ENCODE measurements at places on chromosomes 4 and X. TPM values are rescaled to one million over a fixed set of nuclear protein-coding genes. Genes with fewer than 3 reads are reported as not detected.

DNA sequence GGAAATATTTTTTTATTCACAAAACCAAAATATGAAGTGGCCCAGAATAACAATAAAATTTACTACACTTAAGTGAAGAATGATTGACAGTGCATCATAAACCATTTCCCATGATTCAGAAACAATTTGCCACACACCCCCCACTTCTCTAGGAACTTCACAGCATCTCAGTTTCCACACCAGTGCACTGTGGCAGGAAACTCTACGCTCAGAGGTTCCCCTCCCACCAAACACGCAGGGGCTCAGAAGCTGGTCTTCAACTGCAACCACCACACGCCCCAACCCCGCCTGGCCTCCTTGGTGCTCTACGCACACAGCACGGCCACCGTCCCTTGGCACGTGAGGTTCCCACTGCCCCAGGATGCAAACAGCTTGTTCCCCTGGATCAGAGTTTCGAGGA is 63.7 kb downstream of the ZFYVE28 start:
- H3K27ac ChIP-seq = no peak overlapping the region
- no peaks in the 10 kb centered on the region for H3K4me1 ChIP-seq
- H3K4me3 ChIP-seq = no peak overlapping the region
- peaks cover 9% of the 10 kb centered on the region for H3K27me3 ChIP-seq
- DNase-seq = no peak

DNA sequence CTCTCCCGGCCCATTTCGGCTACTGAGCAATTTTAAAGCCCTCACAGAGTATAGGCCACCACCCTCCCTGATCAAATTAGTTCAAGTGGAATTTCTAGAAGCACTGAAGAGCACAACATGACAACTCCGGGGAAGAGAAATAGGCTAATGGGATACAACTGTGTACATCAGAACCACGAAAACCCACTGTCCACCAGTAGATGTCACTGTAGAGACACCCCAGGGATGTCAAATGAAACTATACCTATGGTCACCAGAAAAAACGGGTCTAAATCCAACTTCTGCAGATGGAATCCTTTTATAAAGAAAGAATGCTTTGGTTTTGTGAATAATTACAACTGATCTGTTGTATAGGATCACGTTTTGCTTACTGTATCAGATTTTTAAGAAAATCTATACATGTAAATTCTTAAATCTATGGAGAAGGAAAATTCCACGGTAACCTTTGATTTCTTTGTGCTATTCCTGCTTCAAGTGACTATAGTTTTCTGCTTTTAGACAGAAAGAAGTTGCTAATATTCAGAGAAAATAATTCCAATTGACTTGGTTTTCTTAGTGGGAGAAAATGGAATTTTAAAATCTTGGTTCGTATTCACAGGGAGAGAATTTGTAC is 29.5 kb upstream of the MAP3K15 start:
- peak; percentile 60 for DNase-seq
- no peak overlapping the region for H3K4me3 ChIP-seq
- no peak overlapping the region for H3K27ac ChIP-seq
- no peaks in the 10 kb centered on the region for H3K27me3 ChIP-seq

- H3K4me3 ChIP-seq = peak overlapping the region; percentile 77
- no peaks in the 10 kb centered on the region for H3K27me3 ChIP-seq
Measured at GRCh38 chrX:54358424-54359211, 772 bp upstream of the WNK3 start.

- no peaks in the 10 kb centered on the region for H3K4me1 ChIP-seq
- no peak overlapping the region for H3K4me3 ChIP-seq
- no peak overlapping the region for H3K27ac ChIP-seq
- H3K27me3 ChIP-seq = no peaks in the 10 kb centered on the region
- no peaks in the 10 kb centered on the region for H3K36me3 ChIP-seq
Measured at GRCh38 chr4:98055800-98056501, 87.3 kb downstream of the STPG2 start.

- no peak overlapping the region for H3K27ac ChIP-seq
- peaks cover 14% of the 10 kb centered on the region for H3K4me1 ChIP-seq
- H3K4me3 ChIP-seq = no peak overlapping the region
Measured at GRCh38 chrX:10009741-10010140, 42.6 kb downstream of the CLDN34 start.

The SRD5A3 gene
- total RNA-seq = 7.5 TPM

GRCh38 chr4:123830930-123831329 is 434.3 kb downstream of the SPRY1 start:
- peaks cover 47% of the 10 kb centered on the region for H3K4me1 ChIP-seq
- peak overlapping the region; percentile 96 for H3K27ac ChIP-seq
- no peaks in the 10 kb centered on the region for H3K36me3 ChIP-seq
- no peaks in the 10 kb centered on the region for H3K27me3 ChIP-seq

GRCh38 chr4:3290476-3290875 is 2.3 kb upstream of the RGS12 start:
- no peak for DNase-seq
- no peak overlapping the region for H3K27ac ChIP-seq
- no peak overlapping the region for H3K4me3 ChIP-seq
- no peaks in the 10 kb centered on the region for H3K27me3 ChIP-seq
- no peaks in the 10 kb centered on the region for H3K4me1 ChIP-seq

The SSX2 gene
- total RNA-seq = not detected

- DNase-seq = no peak
- no peaks in the 10 kb centered on the region for H3K27me3 ChIP-seq
- no peak overlapping the region for H3K4me3 ChIP-seq
- no peak overlapping the region for H3K27ac ChIP-seq
Measured at GRCh38 chr4:74752798-74753197, 41.5 kb downstream of the BTC start.

GRCh38 chr4:72846280-72847111 is 223.0 kb downstream of the COX18 start:
- H3K27ac ChIP-seq = no peak overlapping the region
- peaks cover 6% of the 10 kb centered on the region for H3K4me1 ChIP-seq
- peak; percentile 34 for DNase-seq
- H3K4me3 ChIP-seq = peak overlapping the region; percentile 26
- no peaks in the 10 kb centered on the region for H3K36me3 ChIP-seq

- no peak overlapping the region for H3K27ac ChIP-seq
- H3K4me3 ChIP-seq = no peak overlapping the region
- DNase-seq = no peak
- no peaks in the 10 kb centered on the region for H3K36me3 ChIP-seq
- H3K4me1 ChIP-seq = no peaks in the 10 kb centered on the region
Measured at GRCh38 chrX:11206716-11207115, 86.5 kb upstream of the AMELX start.

DNA sequence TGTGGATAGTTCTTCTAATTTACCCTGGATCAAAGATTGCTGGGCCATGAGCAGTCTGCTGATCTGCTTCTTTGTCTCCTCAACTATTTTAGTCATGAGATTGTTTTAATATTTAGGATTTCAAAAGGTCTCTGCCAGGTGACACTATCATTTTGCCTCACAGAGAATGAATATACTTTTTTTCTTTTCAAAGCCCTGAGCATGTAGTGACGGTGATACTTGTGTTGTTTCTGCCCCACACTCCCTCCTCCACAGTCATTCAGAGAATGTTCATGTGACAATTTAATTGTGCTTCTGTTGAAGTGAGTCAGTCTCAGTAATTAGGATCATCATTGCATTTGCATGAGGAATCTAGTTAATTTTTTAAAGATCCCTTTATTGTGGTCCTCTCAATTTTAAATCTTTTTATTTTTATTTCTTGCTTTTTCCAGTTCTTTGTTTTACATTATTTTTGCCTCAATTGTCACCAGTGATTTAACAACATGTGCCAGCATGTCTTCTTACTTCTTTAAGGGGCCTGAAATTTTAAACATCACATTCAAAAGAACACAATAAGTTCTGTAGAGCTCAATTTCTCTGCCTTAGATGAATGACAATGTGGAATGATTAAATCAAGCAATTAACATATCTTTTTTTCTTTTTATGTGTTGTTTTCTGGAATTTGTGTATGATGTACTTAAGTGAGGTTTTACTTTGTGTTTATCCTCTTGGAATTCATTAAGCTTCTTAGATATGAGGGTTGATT is 12.3 kb downstream of the MMRN1 start:
- DNase-seq = no peak
- no peak overlapping the region for H3K27ac ChIP-seq
- H3K36me3 ChIP-seq = no peaks in the 10 kb centered on the region
- no peak overlapping the region for H3K4me3 ChIP-seq
- H3K4me1 ChIP-seq = no peaks in the 10 kb centered on the region

The CXCL1 gene
- 0.23 TPM for total RNA-seq
